ENCODE measurements at places on chromosomes 11 and 22. TPM values are rescaled to one million over a fixed set of nuclear protein-coding genes. Genes with fewer than 3 reads are reported as not detected.

DNA sequence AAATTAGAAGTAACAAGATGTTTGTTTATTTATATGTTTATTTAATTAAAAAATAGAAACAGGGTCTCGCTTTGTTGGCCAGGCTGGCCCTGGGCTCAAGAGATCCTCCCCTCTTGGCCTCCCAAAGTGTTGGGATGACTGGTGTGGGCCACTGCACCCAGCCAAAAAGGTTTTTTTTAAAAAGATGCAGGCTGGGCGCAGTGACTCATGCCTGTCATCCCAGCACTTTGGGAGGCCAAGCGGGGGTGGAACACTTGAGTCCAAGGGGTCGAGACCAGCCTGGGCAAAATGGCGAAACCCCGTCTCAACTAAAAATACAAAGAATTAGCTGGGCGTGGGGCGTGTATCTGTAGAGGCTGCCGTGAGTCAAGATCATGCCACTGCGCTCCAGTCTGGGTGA lies 13.4 kb downstream of the DRD4 start:
- no peak for DNase-seq

- no peak for DNase-seq
Measured at GRCh38 chr11:61539831-61540357, 31.3 kb downstream of the LRRC10B start.

DNA sequence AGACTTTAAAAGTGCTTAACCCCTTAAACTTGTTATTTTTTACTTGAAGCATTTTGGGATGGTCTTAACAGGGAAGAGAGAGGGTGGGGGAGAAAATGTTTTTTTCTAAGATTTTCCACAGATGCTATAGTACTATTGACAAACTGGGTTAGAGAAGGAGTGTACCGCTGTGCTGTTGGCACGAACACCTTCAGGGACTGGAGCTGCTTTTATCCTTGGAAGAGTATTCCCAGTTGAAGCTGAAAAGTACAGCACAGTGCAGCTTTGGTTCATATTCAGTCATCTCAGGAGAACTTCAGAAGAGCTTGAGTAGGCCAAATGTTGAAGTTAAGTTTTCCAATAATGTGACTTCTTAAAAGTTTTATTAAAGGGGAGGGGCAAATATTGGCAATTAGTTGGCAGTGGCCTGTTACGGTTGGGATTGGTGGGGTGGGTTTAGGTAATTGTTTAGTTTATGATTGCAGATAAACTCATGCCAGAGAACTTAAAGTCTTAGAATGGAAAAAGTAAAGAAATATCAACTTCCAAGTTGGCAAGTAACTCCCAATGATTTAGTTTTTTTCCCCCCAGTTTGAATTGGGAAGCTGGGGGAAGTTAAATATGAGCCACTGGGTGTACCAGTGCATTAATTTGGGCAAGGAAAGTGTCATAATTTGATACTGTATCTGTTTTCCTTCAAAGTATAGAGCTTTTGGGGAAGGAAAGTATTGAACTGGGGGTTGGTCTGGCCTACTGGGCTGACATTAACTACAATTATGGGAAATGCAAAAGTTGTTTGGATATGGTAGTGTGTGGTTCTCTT lies 2.8 kb downstream of the MALAT1 start:
- DNase-seq = peak; percentile 65

Gene CWF19L2
- 9.0 TPM for total RNA-seq

GRCh38 chr11:129950101-129951091 lies 52.2 kb downstream of the PRDM10 start:
- peak; percentile 27 for DNase-seq

DNA sequence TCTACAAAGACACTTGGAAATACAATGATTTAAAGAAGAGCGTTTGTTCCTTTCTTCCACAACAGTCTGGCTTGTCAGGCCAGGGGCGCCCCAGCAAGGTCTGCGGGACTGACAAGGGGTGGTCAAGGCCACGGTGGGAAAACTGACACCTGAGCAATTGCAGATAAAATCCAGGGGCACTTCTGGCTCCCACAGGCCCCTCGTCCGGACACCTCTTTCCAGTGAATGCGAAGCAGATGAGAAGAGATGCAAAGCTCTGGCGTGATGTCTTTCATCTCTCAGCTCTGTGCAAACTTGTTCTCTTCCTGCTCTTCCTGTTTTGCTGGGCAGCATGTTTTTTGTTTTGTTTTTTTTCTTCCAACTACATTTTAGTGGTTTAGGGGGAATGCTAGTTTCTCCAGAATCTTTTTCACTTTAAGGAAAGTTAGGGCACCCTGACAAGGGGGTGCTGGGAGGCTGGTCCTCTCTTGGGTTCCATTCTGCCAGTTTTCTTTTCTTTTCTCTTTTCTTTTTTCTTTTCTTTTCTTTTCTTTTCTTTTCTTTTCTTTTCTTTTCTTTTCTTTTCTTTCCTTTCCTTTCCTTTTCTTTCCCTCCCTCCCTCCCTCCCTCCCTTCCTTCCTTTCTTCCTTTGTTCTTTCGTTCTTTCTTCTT lies 11.1 kb upstream of the CBX6 start:
- no peak for DNase-seq

DNA sequence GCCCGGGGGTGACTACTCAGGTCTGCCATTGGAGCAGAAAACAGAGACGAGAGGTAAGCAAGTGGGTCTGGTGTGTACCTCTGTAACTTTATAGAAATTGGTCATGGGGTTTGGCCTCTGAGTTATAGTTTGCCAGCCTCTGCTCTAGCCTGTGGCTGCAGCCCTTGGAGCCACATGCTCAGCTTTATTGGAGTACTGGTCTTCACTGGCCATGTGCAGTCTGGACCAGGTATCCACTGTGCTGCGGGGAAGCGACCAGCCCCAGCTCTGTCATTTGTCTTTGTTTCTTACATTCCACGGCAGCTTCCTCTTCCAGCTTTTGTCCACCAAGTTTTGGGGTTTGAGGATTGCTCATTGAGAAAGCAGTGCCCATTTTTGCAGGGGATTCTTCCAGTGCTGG lies 453.4 kb downstream of the TBC1D22A start:
- no peak for DNase-seq

- peak; percentile 21 for DNase-seq
Measured at GRCh38 chr11:130223291-130223971, 63.8 kb downstream of the ST14 start.

GRCh38 chr11:121654259-121654842 lies 201.6 kb upstream of the SORL1-AS1 start:
- no peak for DNase-seq

Gene SOX10
- total RNA-seq = not detected

- no peak for DNase-seq
Measured at GRCh38 chr11:19216021-19216420, 14.2 kb upstream of the CSRP3 start.

All from HT1080 (cell line).